Common myeloid progenitor, CD34-positive (primary cell): ENCODE measurements at places on chromosomes 12 and 14.

- peak; percentile 90 for DNase-seq
Measured at GRCh38 chr12:85805654-85806053, 30.6 kb downstream of the RASSF9 start.

GRCh38 chr12:28866715-28867503 is 282.2 kb upstream of the FAR2 start:
- DNase-seq, result no peak

DNA sequence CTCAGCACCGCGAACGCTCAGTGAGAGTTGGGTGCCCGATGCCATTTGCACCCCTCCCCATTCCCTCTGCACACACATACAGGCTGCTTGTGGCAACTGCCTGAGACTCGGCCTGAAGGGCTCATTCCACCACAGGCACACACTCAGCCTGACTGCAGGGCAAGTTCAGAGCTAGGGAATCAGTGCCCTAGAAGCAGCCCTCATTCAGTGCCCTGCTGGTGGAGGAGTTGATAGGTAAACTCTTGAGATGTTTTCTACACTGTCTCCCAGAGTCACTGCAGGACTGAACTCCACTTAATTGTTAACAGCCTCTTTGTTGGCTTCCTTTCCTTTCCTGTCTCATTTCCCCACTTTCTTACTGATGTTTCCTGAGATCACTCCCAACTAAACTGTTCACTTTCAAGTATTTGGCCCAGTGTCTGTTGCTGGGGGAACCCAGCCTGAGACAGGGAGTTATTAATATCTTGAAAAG is 16.9 kb downstream of the PPP1R36 start:
- no peak for DNase-seq

DNA sequence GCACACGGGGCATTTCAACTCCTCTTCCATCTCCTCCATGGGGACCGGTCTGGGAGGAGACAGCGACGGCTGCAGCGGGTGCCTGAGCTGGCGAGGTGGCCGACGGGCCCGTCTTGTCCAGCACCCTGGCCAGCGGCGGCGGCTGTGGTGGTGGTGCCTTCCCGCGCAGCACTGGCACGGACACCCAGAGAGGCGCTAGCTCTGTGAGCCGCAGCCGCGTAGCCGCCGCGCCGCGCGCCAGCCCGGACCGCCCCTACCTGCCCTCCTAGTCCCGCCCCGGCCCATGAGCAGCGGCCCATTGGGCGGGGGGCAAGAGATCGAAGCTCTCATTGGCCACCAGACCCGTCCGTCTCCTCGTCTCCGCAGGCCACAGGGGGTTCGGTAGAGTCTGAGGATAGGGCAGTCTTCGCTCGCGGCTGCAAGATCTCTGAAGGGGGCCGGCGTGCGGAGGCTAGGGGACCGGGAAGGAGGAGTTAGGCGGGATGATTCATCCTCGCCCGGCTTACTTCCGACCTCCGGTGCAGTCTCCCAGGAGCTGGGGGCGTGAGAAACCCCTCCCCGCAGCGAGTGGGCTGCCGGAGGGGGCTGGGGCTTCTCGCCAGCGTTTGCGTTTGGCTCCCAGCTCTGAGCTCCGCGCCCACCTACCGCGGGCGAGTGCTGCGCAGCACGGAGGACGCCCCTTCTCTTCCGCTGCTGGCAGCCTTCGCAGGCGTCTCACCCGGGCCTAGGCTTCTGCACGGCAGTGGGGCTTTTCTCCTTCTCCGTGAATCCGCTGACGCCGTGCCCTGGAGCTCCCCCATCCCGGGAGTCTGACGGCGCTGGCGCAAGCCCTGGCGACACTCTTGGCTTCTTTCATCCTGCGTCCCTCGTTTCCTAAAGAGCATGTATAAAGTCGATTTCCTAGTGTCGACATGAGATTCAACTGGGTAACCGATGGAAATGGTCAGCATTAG is at the start of gene TRIM9:
TRIM9 (minus strand) TSS at position 205 of the 953 bp plus-strand sequence; CDS start at position 39, 166 bp downstream.
- peak; percentile 99 for DNase-seq

DNA sequence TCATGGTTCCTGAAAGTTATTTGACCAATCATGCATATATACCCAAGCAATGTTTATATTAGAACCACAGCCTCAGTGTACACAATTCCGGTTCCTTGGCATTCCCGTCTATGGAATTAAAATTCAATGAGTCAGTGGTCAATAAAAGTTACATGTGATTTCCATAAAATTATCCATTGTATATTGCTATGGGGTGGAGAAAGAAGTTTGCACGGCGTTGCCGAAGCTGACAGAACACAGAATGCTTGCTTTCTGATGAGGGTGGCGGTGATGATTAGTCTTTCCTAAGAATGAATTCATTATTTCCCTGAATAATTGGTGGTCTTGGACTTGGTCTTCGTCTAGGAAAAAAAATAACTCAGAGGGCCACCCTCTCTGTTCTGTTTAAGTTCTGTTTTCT is 214.1 kb downstream of the ANO2 start:
- DNase-seq, result no peak

GRCh38 chr14:34794941-34795340 is 80.2 kb downstream of the BAZ1A start:
- DNase-seq, result no peak

DNA sequence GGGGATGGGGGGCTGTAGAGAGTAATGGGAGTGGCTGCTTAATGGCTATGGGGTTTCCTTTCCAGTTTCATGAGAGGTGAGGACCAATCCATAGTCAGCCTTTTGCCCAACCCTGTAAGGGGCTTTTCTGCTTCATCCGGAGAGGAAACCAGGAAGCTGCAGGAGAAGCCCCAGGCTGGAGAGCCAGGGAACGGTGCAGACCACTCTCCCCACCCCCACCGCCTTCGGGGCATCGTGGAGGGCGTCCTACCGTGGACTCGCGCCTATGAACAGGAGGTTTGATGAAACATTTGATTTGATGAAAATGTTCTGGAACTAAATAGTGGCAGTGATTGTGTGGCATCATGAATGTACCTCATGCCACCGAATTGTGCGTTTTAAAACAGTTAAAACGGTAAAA is 204.3 kb upstream of the DIO3 start:
- DNase-seq, result no peak

DNA sequence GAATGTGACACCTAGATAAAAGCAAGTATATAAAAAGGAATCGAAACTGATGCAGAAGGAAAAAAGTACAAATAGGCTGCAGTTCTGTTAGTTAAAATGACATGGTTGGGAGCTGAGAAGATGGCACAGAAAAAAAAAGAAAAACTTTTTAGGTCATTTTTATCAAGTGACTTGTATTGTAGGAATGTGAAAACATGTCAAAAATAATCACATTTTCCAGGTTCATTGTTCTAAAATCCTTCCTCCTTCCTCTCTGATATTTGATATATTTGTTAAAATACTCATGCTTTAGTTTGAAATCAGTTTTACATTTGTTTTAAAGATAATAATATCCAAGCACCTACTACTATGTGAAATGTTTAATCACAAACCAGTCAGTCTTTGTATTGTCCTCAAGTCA is 507.9 kb downstream of the PRKD1 start:
- no peak for DNase-seq

GRCh38 chr14:95657454-95657853 is 28.8 kb upstream of the TCL1B start:
- DNase-seq, result no peak

DNA sequence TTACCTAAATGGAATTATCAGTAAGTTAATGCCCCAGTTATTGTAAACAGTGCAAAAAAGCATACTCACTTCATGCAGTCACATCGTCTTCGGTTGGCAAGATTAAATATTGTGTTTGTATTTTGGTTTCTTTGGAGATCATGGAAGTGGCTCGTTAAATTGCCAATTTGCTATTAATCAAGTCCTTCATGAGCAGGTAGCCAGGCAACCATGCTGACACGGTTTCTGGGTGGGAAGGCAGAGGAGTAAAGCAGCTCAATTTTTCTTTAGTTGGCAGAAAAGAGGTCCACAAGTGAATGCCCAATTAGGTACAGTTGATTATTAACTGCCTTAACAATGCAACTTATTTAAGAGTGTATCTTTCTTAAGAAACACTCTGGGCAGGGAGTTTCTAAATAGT is 43.9 kb downstream of the PPP4R3A start:
- no peak for DNase-seq

DNA sequence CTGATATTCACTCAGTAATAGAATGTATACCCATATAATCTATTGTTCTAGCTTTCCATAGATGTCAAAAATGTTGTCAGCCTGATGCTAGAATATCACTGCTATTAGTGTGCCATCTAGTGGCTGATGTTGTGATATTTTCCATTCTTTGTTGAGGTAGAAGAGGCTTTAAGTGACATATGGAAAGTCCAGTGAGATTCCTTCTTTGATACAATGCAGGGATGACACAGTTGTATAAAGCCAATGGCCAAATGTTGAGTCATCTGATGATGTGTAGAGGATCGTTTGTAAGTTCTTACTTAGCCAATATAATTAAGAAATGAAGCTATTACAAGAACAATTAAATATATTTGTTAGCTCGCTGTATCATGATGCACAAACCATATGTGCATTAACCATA is 58.1 kb upstream of the PCED1B start:
- DNase-seq, result peak; percentile 71

DNA sequence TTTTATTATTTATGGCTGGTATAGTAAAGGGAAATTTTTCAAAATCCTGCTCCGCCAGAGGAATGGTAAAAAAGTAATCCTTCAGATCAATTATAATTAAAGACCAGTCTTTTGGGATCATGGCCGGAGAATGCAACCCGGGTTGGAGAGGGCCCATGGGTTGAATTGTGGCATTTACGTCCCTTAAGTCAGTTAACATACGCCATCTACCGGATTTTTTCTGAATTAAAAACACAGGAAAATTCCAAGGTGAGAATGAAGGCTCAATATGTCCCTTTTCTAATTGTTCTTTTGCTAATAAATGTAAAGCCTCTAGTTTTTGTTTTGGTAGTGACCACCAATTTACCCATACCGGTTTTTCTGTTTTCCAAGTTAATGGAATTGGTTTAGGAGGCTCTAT is 602.8 kb downstream of the ALG10 start:
- peak; percentile 23 for DNase-seq

GRCh38 chr12:38728894-38729293 is 176.5 kb downstream of the CPNE8 start:
- no peak for DNase-seq

- peak; percentile 82 for DNase-seq
Measured at GRCh38 chr12:67648521-67649260, at the start of gene DYRK2. Gene DYRK2, plus strand, starts transcription at chr12:67648745. Its CDS starts 389 bp downstream, at chr12:67649134.

GRCh38 chr12:94973221-94973620 is 30.3 kb downstream of the NDUFA12 start:
- no peak for DNase-seq

DNA sequence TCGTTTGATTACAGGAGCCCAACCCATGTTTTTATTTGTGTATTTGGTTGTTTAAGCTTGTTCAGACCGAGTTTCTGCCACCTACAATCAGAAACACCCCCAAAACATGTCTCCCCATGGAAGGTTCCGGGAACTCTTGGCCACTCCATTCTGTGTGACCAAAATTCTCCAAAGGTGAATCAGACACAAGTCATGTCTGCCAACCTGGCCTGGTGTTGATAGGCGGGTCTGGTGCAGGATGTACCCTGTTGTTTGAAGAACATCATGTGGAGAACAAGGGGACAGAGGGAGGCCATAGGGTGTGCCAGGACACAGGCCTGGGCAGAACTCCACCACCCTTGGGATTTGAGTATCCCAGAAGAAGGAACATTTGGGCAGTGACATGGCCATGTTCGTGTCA is 147.1 kb upstream of the MYL2 start:
- DNase-seq, result no peak

DNA sequence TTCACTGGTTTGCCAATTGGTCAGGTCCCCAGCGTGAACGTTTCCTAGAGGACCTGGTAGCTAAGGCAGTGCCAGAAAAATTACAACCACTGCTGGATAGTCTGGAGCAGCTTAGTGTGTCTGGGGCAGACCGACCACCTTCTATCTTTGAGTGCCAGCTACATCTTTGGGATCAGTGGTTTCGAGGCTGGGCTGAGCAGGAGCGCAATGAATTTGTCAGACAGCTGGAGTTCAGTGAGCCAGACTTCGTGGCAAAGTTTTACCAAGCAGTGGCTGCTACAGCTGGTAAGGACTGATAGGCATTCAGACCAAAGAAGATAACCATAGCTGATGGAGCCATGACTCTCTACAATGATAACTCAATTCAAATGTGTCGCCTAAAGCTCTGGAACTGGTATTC is 2.5 kb downstream of the C14orf119 start:
- DNase-seq, result peak; percentile 78

DNA sequence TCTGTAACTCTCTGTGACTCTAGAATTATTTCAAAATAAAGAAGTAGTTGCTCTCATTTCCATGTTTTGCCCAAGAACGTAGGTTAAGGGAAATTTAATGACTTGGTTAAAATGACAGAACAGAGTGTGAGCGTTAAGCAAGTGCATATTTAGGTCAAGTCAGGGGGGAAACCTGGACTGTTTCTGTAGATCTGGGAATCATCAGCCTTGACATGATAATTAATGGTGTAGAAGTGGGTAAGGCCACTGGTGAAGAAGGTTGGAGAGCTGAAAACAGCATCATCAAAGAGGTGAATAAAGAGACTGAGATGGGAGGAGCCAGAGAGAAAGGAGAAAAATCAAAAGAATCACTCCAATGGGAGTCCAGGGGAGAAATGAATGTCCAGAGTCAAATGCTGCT is 49.4 kb upstream of the STK38L start:
- no peak for DNase-seq

DNA sequence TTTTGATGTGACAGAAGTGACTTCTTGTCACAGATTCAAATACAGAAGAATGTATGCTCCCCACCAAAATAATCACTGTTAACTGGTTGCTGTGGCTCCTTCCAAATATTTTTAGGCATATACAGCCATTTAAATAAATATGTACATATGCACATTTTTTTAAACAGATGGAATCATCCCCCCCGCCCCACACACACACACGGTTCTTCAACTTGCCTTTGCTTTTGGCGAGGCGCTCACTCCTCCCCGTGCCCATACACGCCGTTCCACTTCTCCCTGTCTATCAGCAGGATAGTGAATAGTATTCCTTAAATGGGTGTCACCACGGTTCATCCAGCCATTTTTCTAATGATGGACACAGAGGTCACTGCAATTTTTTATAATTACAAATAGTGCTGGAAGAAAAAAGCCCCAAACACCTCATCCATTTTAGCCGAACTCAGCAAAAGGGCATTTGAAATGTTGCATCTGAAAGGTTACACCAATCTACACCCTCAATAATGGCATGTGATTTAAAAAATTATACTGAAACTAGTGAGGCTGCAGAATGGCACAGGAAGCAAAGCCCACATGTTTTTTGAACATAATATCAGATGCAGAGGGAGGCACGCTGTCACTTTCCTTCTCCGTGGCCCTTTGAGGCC is 39.2 kb upstream of the MEG3 start:
- DNase-seq, result no peak

GRCh38 chr12:18706798-18707197 is 31.0 kb downstream of the PLCZ1 start:
- DNase-seq, result no peak

DNA sequence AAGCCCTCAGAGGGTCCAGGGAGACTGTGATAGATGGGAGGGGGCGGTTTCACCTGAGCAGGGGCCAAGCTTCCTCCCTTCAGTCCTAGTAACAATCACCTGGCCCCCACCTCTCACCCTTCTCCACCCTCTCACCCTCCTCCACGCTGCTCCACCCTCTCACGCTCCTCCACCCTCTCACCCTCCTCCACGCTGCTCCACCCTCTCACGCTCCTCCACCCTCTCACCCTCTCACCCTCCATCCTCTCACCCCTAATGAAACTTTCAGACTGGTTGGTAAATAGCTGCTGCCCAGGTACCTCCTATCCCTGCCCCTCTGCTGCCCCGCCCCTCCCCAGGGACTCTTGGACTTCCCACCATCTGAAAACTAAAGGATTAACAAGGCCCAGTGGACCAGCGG is 34.2 kb downstream of the NGB start:
- no peak for DNase-seq
